ENCODE measurements at places on chromosomes 6 and 20.
A peak's percentile ranks its signal among the peaks of the same experiment; 100 is the strongest.

- no peak for DNase-seq
Measured at GRCh38 chr6:154526996-154527395, 16.5 kb upstream of the CNKSR3 start.

- DNase-seq: no peak
Measured at GRCh38 chr6:25414168-25414567, 135.0 kb downstream of the CARMIL1 start.

GRCh38 chr6:79909517-79909916, 37.8 kb downstream of the ELOVL4 start:
- DNase-seq: no peak

DNA sequence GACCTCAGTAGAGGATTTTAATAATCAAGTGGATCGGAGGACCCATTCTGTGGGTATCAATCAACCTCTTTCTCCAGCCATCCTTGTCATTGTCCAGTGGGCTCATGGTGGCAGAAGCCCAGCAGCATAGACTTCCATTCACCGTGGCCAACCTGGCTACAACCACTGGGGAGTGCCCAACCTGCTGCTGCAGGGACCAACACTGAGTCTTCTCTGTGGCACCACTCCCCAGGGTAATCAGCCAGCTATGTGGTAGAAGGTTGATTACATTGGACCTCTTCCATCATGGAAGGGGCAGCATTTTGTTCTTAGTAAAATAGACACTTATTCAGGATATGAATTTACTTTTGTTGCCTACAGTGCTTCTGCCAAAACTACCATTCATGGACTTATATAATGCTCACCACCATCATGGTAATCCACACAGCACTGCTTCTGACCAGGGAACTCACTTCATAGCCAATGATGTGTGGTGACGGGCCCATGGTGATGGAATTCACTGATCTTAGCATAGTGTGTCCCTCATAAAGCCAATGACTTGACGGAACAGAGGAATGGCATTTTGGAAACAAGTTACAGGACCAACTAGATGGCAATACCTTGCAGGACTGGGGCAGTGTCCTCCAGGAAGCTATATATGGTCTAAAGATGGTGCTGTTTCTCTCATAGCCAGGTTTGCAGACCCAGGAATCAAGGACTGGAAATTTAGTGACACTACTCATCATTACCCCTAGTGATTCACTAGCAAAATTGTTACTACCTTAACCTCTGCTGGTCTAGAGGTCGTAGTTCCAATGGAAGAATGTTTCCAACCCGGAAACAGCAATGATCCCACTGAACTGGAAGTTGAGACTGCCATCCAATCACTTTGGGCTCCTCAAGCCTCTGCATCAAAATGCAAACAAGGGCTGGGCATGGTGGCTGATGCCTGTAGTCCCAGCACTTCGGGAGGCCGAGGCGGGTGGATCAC, 7.6 kb downstream of the CD24 start:
- DNase-seq: no peak

DNA sequence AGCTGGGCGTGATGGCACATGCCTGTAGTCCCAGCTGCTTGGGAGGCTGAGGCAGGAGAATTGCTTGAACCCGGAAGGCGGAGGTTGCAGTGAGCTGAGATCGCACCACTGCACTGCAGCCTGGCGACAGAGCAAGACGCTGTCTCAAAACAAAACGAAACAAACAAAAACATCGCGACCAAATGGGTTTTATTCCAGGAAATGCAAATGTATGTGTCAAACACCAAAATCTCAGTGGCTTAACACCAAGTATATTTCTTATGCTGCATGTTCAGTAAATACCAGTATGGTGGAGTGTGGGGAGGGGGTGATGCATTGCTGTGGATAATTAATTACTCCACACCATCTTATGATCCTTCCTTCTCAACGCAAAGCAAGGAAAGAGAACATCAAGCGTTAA, 28.1 kb downstream of the ACTR5 start:
- DNase-seq: peak; percentile 33

DNA sequence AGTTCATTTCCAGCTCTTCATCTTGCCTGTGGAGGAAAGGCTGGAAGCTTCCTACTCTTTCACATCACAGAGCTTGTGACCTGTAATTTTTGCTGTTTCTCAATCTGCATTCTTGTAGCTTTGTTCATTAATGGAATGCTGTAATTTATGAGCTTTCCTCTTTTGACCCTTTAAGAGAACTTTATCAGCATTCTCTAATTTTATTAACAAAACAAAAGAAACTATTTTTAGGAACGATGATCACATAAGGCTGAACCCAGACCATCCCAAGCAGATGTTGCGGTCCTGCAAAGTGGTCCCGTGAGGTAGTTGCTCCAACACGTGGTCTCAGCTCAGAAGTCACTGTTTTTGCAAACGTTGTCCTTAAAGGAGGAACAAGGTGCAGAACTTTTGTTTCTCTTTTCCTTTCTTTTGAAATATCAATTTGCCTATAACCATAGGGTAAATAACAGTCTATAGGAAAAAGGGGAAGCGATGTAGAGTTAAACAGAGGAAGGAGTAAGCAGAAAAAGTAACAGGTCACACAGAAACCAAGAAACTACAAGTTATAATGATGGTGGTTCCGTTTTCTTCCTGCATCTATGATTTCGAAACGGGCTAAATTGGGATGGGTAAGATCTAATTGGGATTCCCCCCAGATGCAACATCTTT, 121.3 kb upstream of the PHACTR1 start:
- DNase-seq: no peak

GRCh38 chr6:167788563-167788903, 38.2 kb upstream of the AFDN start:
- no peak for DNase-seq

GRCh38 chr6:147738516-147739162, 230.1 kb downstream of the SAMD5 start:
- no peak for DNase-seq

- DNase-seq: no peak
Measured at GRCh38 chr6:154901876-154902552, 93.1 kb upstream of the TIAM2 start.

GRCh38 chr20:58542411-58543095, 27.4 kb upstream of the APCDD1L start:
- DNase-seq: no peak

GRCh38 chr6:149046164-149046821, 271.2 kb upstream of the TAB2 start:
- no peak for DNase-seq

GRCh38 chr20:56628015-56628872, 862 bp upstream of the TFAP2C start:
- DNase-seq: no peak

DNA sequence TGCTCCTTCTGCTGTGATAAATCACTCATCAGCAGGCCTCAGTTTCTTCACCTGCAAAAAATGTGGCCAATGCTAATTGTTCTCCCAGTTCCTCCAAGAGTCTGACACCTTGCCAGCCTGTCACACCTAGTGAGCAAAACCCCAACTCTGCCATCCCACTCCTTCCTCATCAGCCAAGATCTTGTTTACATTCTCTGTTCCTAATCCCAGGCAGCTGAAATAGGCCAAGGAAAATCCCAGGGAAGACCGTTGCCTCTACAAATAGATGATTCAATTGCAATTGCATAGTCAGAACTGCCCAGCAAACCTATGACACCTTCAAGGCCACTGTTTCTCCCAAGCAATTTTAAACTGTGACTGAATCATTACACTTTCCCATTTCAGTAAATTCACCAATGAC, 78.7 kb downstream of the GMDS start:
- DNase-seq: no peak

DNA sequence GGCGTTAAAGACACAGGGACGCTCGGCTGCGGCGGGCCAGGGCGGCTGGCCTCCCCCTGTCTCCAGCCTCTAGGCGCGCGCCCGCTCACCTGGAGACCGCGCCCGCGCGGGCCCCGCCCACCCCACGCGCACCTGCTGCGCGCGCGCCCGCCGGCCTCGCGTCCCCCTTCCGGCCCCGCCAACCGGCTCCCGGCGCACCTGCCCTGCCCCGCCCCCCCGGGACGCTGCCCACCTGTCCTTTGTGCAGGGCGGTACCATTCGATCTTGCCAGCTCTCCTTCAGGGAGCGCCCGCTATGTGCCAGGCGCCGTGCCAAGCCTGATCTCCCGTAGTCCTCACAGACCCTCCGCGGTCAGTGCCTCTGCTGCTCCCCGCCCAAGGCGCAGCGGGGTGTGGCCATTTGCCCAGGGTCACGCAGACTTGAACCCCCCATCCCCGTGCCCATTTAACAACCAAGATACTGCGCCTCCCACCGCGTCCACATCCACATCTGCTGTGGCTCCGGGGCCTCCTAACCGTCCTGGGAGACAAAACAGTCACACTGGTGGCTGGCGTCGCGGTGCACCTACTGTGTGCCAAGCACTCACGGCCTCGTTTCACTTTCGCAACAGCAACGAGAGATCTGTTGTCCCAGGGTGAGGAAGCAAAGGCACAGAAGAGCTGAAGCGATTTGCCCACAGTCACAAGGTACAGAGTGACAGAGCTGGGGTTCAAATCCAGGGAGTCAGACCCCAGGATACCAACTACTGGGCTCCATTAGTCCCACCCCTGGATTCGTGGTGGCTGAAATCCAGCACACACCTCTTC, 48.1 kb downstream of the NOL4L start:
- DNase-seq: peak; percentile 76

DNA sequence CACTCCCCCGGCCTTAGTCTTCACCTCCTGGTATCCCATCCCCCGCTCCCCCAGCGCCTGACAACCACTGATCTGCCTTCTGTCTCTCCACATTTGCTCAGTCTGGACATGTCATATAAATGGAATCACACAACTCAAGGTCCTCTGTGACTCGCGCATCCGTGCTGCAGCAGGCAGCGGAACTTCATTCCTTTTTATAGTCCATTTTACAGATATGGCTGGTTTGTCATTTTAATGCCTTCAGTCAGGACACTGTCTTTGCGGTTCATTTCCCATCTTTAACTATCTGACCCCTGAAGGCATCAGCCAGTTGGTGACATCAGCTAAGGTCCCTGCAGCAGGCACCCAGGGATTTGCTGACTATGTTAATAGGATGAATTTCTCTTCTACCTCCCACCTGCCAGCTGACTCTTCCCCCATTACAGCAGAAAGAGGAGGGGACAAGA, 125.7 kb downstream of the ZMYND8 start:
- no peak for DNase-seq

Measured in CD4-positive, alpha-beta T cell treated with Interleukin-12 subunit alpha and Interleukin-12 subunit beta, for 1 hour (primary cell).